ENCODE measurements at places on chromosomes 5 and 9. TPM values are rescaled to one million over a fixed set of nuclear protein-coding genes. Genes with fewer than 3 reads are reported as not detected.

DNA sequence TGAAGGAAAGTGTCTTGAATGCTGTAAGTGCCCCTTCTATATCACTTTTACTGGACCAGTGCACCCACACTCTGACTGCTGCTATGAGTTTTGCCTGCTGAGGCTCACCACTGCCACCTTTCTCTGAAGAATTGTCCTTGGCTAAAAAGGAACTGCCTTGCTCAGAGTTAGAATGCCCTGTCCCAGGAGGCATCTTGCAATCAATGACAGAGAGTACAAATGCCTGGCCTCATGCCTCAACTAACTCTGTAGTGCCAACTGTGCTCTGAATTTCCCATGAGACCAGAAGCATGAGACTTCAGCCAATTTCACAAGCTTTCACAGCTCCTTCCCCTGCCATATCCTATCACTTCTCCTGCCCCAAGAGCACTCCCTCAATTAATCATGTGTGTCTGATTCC is 569.7 kb downstream of the ZNF608 start:
- H3K27me3 ChIP-seq: no peaks in the 10 kb centered on the region
- no peak for DNase-seq
- H3K36me3 ChIP-seq: no peaks in the 10 kb centered on the region

- H3K36me3 ChIP-seq: no peaks in the 10 kb centered on the region
- DNase-seq: no peak
- H3K4me3 ChIP-seq: no peak overlapping the region
- no peaks in the 10 kb centered on the region for H3K27me3 ChIP-seq
- H3K27ac ChIP-seq: peak overlapping the region; percentile 10
- H3K4me1 ChIP-seq: peaks cover 28% of the 10 kb centered on the region
These were observed 30.6 kb upstream of the IQGAP2 start for GRCh38 chr5:76372323-76373054.

GRCh38 chr5:67124556-67124955 is 72.0 kb downstream of the CD180 start:
- no peaks in the 10 kb centered on the region for H3K27me3 ChIP-seq
- no peak overlapping the region for H3K4me3 ChIP-seq
- no peak for DNase-seq
- H3K4me1 ChIP-seq: no peaks in the 10 kb centered on the region
- no peak overlapping the region for H3K27ac ChIP-seq

DNA sequence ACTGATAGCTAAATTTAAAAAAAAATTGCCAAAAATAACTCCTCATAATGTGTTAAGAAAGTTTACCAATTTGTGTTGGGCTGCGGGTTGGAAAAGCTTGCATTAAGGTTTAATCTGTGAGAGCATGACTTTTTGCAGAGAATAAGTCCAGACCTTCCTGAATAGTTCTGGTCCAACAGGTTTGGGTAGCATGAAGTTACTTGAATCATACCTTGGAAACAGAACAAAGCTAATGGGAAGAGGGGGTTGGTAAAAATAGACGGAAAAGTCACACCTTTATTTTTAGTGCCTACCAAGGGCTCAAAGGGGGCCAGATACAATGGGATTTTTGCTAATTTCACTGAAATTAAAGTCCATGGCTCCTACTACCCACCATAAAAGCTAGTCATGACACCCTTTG is 17.1 kb upstream of the MATR3 start:
- DNase-seq: no peak
- H3K27ac ChIP-seq: no peak overlapping the region
- peaks cover 4% of the 10 kb centered on the region for H3K27me3 ChIP-seq
- H3K4me3 ChIP-seq: peak overlapping the region; percentile 90

DNA sequence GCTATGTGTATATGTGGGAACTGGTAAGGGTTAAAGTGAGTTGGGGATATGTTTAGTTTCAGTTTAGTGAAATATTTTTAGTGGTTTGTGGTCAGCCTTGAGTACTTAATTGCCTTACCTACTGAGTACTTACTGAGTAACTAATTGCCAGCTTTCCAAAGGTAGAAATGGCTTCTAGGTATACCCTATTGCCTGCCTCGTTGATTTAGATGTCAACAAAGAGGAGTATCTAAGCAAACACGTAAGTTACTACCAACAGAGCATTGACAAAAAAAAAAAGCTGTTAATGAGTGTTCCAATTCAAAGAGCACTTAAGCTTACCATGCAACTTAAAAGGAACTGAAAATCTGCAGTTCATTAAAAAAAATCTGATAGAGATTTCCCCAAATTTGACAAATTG is 8.8 kb downstream of the ATP10B start:
- no peak overlapping the region for H3K4me3 ChIP-seq
- no peak overlapping the region for H3K27ac ChIP-seq
- DNase-seq: no peak
- no peaks in the 10 kb centered on the region for H3K36me3 ChIP-seq
- H3K4me1 ChIP-seq: no peaks in the 10 kb centered on the region

- no peaks in the 10 kb centered on the region for H3K36me3 ChIP-seq
- H3K4me3 ChIP-seq: no peak overlapping the region
- DNase-seq: no peak
- no peaks in the 10 kb centered on the region for H3K27me3 ChIP-seq
- peaks cover 68% of the 10 kb centered on the region for H3K4me1 ChIP-seq
These were observed 3.4 kb downstream of the CSF2 start for GRCh38 chr5:132076983-132077382.

- no peak overlapping the region for H3K27ac ChIP-seq
- H3K36me3 ChIP-seq: no peaks in the 10 kb centered on the region
- DNase-seq: no peak
- H3K4me3 ChIP-seq: no peak overlapping the region
- no peaks in the 10 kb centered on the region for H3K4me1 ChIP-seq
These were observed 357.8 kb downstream of the TMEM38B start for GRCh38 chr9:106052166-106052565.

DNA sequence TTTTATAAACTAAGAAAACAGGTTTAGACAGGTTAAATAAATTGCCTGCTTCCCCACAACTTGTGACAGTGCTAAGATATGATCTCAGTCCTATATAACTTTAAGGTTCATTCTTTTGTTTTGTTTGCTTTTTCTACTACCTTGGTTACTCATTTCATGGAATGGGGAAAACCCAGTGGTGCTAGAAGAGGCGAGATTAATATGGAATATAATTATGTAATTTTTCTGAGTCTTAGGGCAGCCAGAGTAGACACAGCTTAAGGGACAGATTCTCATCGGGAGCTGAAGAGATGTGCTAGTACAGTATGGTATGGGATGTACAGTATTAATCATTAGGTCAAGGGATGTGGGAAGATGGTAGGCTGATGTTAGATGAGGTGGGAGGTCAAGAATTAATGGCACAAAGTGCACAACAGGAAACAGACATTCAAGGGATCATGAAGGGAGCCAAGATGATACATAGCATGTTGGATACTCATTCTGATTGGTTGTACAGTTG is 6.2 kb downstream of the TRIM32 start:
- DNase-seq: no peak
- peaks cover 29% of the 10 kb centered on the region for H3K36me3 ChIP-seq
- no peak overlapping the region for H3K4me3 ChIP-seq
- peaks cover 23% of the 10 kb centered on the region for H3K4me1 ChIP-seq
- no peak overlapping the region for H3K27ac ChIP-seq
- H3K27me3 ChIP-seq: no peaks in the 10 kb centered on the region

GRCh38 chr9:21729648-21730047 is 72.8 kb upstream of the MTAP start:
- no peak overlapping the region for H3K27ac ChIP-seq
- H3K27me3 ChIP-seq: peaks cover 15% of the 10 kb centered on the region
- no peaks in the 10 kb centered on the region for H3K36me3 ChIP-seq
- DNase-seq: no peak

- H3K27ac ChIP-seq: no peak overlapping the region
- no peak overlapping the region for H3K4me3 ChIP-seq
- H3K36me3 ChIP-seq: peaks cover 12% of the 10 kb centered on the region
- no peaks in the 10 kb centered on the region for H3K27me3 ChIP-seq
- no peak for DNase-seq
- no peaks in the 10 kb centered on the region for H3K4me1 ChIP-seq
These were observed 32.0 kb downstream of the DDX31 start for GRCh38 chr9:132637801-132638200.

DNA sequence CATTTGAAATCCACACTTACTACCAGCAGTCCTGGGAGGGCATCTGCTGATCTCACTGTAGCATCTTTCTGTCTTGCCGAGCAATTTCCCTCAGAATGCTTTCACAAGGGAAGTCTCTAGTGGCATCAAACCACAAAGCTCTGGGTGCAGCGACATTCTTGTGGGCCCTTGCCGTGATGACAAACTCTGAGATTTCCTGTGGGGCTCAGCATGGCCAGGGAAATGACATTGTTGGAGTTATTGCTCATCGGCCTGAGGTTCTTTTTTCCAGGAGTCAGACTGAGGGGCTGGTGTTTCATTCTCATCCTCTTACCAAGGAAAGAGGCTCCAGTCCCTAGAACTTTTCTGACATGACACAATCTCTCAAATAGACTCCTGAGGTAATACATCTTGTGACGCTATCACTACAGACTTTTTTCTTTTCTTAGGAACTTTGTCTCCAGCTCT is 51.4 kb downstream of the PFDN1 start:
- H3K27ac ChIP-seq: peak overlapping the region; percentile 63
- peak overlapping the region; percentile 42 for H3K4me3 ChIP-seq
- H3K36me3 ChIP-seq: peaks cover 22% of the 10 kb centered on the region
- no peaks in the 10 kb centered on the region for H3K27me3 ChIP-seq

- no peaks in the 10 kb centered on the region for H3K36me3 ChIP-seq
- no peaks in the 10 kb centered on the region for H3K4me1 ChIP-seq
- H3K27me3 ChIP-seq: no peaks in the 10 kb centered on the region
These were observed 1389.2 kb upstream of the NUDT12 start for GRCh38 chr5:104951829-104952228.

DNA sequence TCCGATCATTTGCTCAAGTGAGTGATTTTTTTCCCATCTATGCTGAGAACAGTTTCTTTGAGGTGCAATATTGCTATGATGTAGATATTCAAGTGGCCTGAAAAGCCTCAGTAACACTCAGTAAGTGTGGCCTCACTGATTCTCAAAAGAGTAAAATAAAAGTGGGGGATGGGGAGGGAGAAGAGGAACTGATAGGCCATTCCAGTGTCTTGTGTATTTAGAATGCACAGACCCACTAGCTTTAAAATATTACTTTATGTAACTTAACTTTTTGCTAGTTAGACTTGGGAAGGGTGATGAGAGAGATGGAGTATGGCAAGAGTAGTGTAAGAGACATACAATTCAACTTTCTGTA is 79.5 kb upstream of the ZNF608 start:
- no peaks in the 10 kb centered on the region for H3K36me3 ChIP-seq
- H3K4me3 ChIP-seq: no peak overlapping the region
- H3K27me3 ChIP-seq: no peaks in the 10 kb centered on the region
- no peak for DNase-seq
- H3K4me1 ChIP-seq: no peaks in the 10 kb centered on the region

DNA sequence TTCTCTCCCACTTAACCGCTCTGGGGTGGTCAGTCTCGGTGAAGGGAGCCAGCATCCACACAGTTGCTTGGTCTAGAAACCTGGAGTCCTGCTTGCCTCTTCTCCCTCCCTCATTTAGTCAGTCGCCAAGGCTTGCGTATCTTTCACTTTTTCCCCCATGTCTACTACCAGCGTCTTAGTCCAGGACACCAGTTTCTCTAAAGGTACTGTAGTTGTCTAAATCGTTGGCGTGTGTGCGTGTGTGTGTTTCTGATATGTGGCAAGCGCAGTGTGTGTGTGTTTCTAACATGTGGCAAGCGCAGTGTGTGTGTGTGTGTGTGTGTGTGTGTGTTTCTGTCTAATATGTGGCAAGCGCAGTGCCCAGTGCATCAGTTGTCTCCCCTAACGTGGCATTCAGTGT is 641 bp downstream of the ATP6V1G1 start:
- H3K27me3 ChIP-seq: peaks cover 2% of the 10 kb centered on the region
- peak overlapping the region; percentile 100 for H3K4me3 ChIP-seq
- H3K27ac ChIP-seq: peak overlapping the region; percentile 98
- peaks cover 52% of the 10 kb centered on the region for H3K4me1 ChIP-seq
- DNase-seq: peak; percentile 33
- H3K36me3 ChIP-seq: peaks cover 39% of the 10 kb centered on the region

GRCh38 chr9:69900406-69900805 is 79.8 kb downstream of the CFAP95 start:
- H3K27ac ChIP-seq: no peak overlapping the region
- DNase-seq: no peak
- H3K27me3 ChIP-seq: peaks cover 5% of the 10 kb centered on the region
- H3K36me3 ChIP-seq: no peaks in the 10 kb centered on the region

DNA sequence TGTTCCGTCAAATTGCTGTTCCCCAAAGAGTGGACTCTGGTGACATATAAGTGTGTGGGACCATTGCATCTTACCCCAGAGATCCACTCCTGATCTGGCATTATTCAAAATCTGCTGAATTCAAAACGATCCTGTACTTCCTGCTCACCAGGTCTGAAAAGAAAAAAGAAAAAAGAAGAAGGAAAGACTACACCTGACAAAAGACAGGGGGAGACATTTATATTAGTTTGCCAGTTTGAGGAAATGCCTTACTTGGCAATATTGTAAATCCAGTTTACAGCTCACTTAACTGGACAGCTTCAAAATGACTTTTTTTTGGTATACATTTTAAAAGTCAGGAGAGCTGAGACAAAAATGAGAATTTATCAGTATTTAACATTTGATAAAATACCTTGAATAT is 15.0 kb upstream of the GRHPR start:
- DNase-seq: no peak
- peaks cover 15% of the 10 kb centered on the region for H3K4me1 ChIP-seq
- peaks cover 2% of the 10 kb centered on the region for H3K27me3 ChIP-seq
- H3K27ac ChIP-seq: no peak overlapping the region

- H3K27me3 ChIP-seq: no peaks in the 10 kb centered on the region
- no peak overlapping the region for H3K27ac ChIP-seq
- no peak overlapping the region for H3K4me3 ChIP-seq
- H3K4me1 ChIP-seq: peaks cover 14% of the 10 kb centered on the region
These were observed 757 bp downstream of the CDC26 start for GRCh38 chr9:113274474-113275156.

DNA sequence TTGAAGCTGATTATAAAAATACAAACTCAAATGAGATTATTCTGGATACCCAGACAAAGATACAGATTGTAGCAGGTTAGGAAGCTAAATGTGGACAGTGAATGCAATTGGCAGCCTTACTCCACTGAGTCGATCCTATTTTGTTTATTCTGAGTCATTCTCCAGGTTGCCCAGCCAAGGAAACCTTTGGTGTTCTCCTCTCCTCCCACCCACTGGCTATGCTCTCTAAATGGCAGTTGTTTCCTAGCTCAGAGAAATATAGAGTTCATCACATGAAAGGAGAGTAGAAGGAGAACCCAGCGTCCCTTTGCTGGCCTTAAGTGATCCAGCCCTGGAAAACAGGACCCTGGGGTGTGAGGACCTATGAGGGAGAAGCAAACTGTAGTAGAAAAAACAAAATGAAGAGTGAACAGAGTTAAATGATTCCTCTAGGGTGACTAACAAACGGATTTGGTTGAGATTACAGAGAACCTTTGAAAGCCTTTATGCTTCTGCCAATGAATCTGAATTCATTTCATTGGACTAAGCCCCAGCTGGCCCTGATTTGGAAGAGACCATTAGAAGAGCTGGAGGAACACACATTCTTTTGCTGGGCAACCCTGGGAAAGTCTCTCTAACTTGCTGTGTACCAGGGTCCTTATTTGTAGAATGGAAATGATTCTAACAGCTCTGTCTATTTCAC is 95.1 kb downstream of the BRINP1 start:
- DNase-seq: no peak
- H3K27me3 ChIP-seq: no peaks in the 10 kb centered on the region
- H3K36me3 ChIP-seq: no peaks in the 10 kb centered on the region

LMBRD2 gene
- 11.5 TPM for total RNA-seq

VCAN gene
- 0.39 TPM for total RNA-seq

SEC24A gene
- total RNA-seq: 20.8 TPM

GOLM1 gene
- total RNA-seq: 1.2 TPM

POMT1 gene
- 39.2 TPM for total RNA-seq

COL15A1 gene
- 0.37 TPM for total RNA-seq

MSX2 gene
- total RNA-seq: not detected

PCDHGA4 gene
- 0.10 TPM for total RNA-seq

NMUR2 gene
- not detected for total RNA-seq

ABO gene
- total RNA-seq: not detected

Measured in activated CD8-positive, alpha-beta T cell treated with anti-CD3 and anti-CD28 coated beads, Interleukin-2, amount 10 ng/mL, durations not matched to agents 7 days and 5 days (primary cell).